ENCODE measurements at places on chromosomes 4 and X.

DNA sequence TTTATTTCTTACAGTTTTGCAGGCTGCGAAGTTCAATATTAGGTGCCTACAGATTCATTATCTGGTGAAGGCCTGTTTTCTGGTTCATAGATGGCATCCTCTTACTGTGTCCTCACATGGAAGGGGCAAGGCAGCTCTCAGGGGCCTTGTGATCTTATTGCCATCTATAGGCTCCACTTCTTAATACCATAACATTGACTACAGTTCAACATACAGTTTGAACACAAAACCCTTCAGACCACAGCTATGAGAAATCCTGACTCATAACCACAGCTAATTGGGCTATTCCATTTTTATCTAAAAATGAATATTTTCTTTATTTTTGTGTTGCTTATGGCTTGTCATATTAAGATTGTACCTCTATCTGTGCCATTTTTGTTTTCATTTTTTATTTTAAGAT is 72.3 kb downstream of the STAG2 start:
- DNase-seq = peak; percentile 38

GRCh38 chr4:154984148-154984547 is 203.1 kb downstream of the RBM46 start:
- no peak for DNase-seq

- DNase-seq = no peak
These were observed 23.0 kb downstream of the GAB3 start for GRCh38 chrX:154727871-154728270.

DNA sequence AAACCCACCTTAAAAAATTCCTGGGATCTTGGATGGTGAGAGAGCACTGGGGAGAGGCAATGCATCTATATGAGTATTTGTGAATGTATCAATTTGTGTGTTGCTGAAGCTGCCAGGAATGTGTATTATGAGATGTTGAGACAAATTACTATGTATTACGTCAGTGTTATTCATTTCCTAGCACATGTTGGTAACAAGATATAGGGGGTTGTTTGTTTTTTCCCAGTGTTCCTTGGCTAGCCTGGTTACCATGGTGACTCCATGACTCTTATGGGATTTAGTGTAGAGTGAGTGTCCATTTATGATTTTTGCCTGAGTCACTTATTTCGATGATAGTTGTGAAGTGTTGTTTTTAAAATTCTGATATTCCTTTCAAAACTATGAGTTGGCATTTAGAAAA is 65.6 kb downstream of the RAB40A start:
- DNase-seq = peak; percentile 86

DNA sequence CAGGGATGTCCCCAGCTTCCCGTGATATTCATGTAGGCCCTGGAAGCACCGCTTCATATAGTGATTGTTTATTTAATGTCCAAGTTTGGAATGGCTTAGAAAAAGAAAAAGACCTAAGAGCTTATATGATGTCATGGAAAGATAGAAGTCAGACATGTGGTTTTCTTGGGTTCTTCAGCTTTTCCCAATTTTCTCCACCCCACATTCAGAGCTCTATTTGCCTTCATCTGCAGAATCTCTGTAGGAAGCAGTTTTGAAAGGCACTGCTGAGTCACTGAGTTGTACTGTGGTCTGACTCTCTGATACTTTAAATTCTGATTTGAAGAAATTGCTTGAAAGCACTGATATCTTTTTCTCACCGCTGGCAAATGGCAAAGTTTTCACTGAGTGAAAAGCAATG is 120.6 kb upstream of the EDNRA start:
- no peak for DNase-seq

DNA sequence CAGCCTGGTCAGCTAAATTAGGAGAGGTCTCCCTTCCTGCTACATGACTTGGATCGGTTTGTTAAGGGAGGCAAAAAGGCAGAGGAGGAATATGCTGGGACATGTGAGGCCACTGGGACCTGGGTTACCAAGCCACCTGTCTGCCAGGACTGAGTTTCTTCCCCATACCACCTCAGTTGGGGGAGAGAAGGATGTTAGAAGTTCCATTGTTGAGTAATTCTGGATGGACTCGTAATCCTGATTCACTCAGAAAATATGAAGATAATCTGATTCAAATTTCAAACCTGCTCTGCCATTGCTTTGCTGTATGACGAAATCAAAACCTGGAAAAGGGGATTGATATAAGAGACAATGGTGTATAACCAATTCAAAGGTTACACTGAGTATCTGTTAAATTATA is 97.4 kb upstream of the S100G start:
- peak; percentile 56 for DNase-seq

GRCh38 chr4:80058740-80059139 is 14.3 kb downstream of the ANTXR2 start:
- DNase-seq = no peak

GRCh38 chr4:145524552-145524951 is 42.9 kb downstream of the SMAD1 start:
- DNase-seq = no peak

GRCh38 chr4:156788782-156789181 is 182.8 kb downstream of the PDGFC start:
- DNase-seq = no peak

GRCh38 chr4:86960557-86960961 is 25.7 kb downstream of the AFF1 start:
- no peak for DNase-seq

- DNase-seq = peak; percentile 11
These were observed 312.2 kb downstream of the TMA16 start for GRCh38 chr4:163806653-163807052.

DNA sequence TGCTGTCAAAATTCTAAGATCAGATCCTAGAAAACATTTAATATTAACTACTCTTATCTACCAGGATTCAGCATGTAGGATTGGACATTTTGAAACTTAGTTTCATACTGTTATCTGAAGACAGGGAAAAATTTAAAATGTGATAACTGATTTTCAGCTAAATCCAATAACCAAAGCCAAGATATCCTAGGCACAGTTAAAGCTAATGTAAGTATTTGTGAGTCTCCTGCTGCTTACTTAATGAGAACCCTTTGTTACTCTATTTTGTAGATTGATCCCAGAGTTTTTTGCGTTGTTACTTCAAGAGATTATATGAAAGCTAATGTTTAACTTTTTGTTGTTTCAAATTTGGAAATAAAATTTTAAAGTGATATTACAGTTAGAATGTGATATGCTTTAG is 2.0 kb downstream of the CPE start:
- no peak for DNase-seq

DNA sequence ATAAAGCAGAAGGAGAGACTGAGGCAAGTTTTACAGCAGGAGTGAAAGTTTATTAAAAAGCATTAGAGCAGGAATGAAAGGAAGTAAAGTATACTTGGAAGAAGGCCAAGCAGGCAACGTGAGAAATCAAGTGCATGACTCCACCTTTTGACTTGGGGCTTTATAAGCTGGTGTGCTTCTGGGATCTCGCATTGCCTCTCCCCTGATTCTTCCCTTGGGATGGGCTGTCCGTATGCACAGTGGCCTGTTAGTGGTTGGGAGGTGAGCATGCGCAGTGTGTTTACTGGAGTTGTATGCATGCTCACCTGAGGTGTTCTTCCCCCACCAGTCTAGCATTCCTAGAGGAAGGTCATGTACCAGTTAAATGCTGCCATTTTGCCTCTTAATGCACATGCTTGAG is 29.1 kb upstream of the C1QTNF7 start:
- no peak for DNase-seq

GRCh38 chr4:82293304-82293703 is 80.5 kb downstream of the HNRNPD start:
- no peak for DNase-seq

DNA sequence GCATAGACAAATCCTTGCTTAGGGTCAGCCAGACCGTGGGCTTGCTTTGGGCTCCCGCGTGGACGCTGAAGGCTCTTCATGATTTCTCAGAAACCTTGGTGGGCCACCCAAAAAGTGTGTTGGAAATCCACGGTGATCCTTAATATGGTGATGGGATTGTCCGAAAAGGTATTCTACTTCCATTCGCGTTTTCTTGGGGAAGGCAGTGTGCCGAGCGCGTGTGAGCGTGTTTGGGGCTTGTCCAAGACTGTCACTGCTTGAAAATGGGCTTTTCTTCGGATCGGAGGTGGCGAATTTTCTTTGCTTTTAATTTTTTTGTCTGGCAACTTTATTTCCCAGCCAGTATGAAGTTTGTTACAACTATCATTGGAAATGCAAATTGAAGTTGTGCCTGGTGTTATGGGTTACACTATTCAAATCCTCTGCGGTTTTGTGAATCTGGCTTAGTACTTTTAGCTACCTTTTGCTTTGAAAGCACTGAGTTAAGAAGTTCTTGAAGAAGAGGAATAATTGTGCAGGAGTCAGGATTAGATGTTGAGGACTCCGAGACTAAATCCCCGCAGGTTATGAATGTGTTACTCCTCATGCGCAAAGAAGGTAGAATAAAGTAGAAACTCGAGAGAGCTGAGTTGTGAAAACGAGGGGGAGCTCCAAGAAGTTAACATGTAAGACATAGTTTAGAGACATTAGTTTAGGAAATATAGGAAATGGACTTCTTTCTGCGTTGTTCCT is 3.2 kb downstream of the SPRY1 start:
- no peak for DNase-seq

DNA sequence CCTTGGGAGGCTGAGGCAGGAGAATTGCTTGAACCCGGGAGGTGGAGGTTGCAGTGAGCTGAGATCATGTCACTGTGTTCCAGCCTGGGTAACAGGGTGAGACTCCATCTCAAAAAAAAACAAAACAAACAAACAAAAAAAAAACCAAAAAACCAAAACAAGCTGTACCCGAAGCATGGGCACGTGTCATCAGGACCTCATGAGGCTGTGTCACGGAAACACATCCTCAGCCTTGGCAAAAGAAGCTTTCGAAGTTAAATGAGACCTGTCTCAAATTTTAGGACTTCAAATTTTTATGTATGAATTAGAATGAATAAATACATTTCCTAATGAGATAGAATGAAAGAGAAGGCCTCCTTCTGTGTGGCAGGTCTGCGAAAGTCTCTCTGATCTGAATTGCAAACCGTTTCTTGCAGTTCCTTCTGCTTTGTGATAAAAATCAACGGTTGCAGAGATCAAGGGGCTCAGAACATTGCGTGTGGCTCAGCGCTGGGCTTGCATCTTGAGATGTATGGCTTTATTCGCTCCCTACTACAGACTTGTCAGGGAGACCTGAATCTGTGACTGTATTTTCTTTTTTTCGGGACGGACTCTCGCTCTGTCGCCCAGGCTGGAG is 19.5 kb upstream of the CRLF2 start:
- DNase-seq = no peak

- no peak for DNase-seq
These were observed 782 bp downstream of the ARHGAP24 start for GRCh38 chr4:85475631-85476233.

DNA sequence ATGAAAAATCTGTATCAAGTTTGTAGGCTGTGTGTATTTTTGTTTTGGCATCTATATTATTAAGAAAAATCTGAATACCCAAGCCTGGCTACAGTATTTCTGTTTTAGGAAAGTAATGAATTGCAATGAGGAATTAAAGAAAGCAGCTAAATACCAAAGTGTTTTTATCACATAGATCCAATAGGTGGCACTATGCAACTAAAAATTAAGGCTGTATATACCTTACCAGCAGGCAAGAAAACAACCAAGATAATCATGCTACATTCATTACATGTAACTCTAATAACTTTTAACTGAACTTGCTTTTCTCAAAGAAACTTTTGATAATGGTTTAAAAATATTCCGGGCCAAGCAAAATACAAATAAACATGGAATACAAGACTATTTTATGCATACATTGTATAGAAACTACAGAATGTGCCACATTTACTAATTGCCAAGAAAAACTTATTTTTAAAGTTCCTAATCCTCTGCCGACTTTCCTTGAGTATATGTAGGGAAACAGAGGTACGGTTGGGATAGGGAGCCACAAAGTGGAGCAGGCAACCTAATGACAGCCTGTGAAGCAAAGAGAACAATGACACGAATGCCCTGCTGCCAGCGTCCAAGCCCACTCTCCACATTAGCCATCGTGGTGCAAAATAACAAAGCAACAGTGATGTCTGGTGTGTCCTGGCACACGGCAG is 63.7 kb downstream of the SEC24D start:
- no peak for DNase-seq

- DNase-seq = no peak
These were observed 13.1 kb upstream of the KLHL13 start for GRCh38 chrX:118129681-118130080.

DNA sequence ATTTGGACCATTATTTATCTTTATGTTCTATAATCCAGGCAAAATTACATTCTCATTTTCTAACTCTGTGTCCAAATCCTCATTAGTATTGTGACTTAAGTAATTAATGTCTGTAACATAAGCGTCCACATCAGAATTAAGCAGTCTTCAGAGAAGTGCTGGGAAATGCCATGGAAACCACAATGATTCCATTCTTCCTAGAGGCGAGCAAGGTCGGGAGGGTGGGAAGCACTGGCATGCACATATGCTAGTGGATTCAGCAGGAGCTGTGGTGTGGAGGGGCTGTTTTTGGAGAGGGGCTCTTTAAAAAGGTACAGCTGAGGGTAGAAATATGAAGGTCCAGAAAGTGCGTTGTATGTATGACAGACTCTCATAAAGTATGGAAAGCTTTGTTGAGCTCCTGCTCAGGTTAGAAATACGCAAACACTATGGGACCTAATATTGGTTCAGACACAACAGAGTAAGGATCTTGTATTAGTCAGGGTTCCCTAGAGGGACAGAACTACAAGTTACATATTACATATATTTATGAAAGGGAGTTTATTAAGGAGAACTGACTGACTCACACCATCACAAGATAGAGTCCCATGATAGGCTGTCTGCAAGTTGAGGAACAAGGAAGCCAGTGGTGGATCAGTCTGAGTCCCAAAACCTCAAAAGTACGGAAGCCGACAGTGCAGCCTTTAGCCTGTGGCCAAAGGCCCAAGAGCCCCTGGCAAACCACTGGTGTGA is 61.5 kb downstream of the GLRA2 start:
- DNase-seq = no peak

DNA sequence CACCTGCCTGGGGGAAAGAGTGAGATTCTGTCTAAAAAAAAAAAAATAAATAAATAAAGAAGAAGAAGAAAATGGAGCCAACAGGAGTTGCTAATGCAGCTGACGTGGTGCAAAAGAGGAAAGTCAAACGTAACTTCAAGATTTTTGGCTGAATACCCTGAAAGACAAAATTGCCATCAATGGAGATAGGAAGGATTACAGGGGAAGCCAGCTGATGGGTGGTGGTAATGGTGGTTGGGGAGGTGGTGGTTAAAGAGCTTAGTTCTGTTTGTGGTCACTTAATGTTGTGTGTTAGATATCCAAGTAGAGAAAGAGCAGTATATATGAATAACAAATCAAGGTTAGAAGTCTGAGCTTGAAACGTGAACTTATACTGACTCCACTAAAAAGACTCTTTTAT is 225.4 kb downstream of the ARHGAP24 start:
- DNase-seq = no peak

DNA sequence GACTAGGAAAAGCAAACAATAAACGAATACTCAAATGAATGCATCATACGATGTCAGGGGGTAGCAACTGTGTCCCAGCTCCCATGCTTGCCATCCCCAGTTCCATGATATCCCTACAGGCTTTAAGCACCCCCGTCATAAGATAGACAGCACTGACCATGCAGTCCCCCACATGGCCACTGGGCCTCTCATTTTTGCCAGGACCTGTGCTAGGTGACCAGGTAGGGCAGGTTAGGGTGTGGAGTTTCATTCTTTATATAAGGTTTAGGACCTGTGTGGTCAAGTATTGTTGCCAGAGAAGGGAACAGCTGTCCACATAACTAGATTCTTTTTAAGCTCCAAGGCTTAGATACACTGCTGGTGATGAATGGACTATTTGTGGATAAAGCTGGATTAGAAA is 9.7 kb downstream of the PPEF2 start:
- DNase-seq = no peak

Data from HS-5 (cell line).